Activated gamma-delta T cell treated with Interleukin-2 at 50 U/mL for 16 hours (primary cell): ENCODE measurements at places on chromosomes 1 and 21.

DNA sequence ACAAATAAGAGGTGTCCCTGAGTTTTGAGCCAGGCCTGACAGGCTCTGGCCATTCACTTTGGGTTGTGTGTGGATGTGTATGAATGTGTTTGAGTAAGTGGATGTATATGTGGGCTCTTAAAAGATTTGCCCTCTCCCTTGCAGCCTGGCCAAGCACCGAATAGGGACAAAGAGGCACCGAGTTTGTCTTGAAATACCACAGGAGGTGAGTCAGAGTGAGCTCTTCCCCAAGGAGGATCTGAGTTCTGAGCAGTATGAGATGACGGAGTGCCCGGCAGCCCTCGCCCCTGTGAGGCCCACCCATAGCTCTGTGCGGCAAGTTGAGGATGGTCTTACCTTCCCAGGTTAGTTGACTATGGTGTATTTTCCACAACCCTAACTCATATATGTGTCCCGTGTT lies 19.0 kb downstream of the KDM4A start:
- no peak for DNase-seq

DNA sequence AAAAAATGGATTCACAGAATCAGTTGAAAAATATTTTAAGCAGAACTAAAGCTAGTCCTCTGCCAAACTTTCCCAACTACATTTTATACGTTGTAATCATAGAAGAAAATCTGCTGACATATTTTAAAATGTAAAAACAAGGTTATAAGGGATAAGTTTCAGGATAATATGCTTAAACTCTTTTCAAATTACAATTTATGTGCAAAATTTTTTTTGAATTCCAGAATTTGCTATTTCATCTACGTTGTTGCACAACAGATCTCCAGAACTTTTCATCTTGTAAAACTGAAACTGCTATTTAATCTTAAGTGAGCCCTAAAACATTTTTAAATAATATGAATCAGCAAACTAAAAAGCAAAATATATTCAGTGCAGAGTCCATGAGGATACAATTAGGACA lies 5.9 kb downstream of the EDEM3 start:
- no peak for DNase-seq

GRCh38 chr1:151783796-151784195 lies 6.5 kb downstream of the TDRKH start:
- DNase-seq = no peak

DNA sequence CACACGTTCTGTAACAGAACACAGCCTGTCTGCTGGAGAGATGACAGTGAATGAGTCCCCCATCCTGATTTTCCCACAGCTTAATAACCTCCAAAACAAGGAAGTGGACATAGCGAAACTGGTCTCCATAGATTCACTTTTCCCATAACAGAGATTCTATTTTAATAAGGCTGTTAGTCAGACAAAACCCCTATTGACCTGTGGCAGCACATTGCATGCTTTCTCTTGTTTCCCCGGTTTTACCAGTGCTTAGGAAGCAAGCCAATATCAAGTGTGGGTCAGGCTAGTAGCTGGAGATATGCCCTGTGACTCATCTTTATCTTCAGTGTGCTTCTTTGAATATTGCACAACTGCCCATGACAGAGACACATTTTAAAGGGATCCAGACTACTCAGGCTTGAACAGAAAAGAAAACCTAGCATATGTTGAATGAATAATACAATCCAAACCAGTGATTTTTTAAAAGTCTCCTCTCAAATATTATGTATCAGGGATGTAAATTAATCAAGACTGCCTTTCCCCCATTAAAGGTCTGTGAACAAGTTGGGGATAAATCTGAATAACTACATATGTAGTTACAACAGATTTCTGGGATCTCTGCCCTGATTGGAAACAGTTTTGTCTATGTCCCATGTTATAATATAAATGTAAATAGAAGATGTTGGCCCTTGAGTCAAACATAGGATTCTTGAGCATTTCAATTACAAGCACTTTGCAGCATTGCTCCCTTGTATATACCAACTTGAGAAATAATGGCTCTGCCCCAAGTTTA lies 11.9 kb upstream of the CLDN8 start:
- no peak for DNase-seq

DNA sequence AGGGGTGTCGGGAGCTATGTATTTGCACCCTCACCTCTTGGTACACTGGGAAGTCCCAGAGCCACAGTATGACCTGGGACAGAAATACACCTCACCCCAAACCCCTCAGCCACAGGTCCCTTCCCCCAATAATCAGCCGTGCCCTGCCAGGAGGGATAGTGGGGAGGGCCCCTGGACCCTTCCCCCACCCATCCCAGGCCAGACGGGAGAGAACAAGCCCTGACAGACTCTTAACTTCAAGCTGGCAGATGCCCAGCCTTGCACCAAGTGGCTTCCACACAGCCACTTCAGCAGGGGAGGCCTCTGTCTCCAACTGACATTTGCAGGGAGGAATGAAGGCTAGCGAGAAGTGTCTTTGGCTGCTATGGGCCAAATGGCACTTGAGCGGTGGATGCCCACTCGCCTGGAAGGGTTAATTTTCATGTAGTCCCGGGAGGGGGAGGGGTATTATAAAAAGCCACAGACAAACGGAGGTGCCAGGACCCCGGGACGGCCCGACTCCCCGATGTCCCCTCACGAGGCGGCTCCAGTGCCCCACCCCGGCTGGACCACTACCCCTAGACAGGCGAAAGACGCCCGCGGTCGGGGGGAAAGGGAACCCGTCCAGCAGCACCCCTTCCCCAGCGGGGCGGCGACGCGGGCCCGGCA lies 495 bp downstream of the SYNC start:
- no peak for DNase-seq

DNA sequence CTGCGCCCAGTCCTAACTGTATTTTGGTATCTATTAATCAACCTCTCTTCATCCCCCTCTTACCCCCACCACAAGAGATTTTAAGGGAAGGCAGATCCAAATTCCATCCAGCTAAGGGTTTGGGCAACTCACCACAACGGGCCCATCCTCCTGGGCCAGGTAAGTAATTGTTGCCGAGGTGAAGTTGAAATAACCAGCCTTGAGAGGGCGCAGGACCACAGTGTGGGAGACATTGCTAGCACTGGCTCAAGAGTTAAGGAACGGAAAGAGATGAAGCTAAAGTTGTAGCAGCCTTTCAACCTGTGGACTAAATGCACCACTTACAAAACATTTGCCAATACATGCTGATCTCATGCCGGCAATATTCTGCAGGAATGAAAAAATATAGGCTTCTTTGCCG lies 5.9 kb downstream of the SSR2 start:
- no peak for DNase-seq

- DNase-seq = no peak
Measured at GRCh38 chr1:72885017-72885416, 602.7 kb upstream of the NEGR1 start.

GRCh38 chr1:53562291-53562980 lies 103.2 kb downstream of the DMRTB1 start:
- peak; percentile 44 for DNase-seq

- DNase-seq = no peak
Measured at GRCh38 chr1:183870351-183871077, 65.6 kb downstream of the RGL1 start.

DNA sequence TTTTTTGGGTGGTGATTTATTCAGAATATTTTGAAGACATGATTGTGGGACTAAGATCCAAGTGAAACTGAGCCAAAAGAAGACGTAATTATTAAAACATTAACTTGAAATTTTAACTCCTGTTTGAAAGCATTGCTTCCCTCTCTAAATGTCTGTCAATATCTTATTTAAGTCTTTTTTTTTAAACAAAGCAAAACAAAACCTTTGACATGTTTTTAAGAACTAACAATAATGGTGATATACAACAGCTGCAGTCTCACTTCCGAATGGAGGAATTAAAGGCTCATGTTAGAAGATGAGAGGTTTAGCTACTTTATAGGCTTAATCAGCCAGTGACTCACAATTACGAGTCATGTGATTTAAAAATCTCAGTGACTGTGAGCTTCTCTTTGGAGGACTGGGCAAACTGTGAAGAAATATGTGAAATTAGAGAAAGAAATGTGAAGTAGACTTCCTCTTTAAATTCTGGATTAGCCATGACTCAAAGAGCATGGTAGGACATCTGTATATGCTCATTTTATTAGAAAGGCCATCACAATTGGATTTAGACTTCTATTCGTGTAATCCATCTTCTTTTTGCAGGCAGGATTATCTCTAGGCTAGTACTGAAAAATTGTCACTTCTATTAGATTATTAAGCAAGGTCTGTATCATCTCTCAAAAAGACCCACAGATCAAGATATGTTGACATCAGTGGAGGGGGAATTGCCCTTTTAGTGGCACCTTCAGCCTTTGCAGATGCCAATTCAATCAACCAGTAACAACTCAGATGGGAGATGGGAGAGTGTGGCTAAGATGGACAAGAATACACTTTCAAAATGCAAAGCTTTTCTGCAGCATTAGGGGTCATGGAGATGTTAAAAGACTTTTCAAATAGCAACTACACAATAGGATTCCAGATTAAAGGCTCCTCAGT lies 28.7 kb downstream of the KCNA3 start:
- DNase-seq = no peak

DNA sequence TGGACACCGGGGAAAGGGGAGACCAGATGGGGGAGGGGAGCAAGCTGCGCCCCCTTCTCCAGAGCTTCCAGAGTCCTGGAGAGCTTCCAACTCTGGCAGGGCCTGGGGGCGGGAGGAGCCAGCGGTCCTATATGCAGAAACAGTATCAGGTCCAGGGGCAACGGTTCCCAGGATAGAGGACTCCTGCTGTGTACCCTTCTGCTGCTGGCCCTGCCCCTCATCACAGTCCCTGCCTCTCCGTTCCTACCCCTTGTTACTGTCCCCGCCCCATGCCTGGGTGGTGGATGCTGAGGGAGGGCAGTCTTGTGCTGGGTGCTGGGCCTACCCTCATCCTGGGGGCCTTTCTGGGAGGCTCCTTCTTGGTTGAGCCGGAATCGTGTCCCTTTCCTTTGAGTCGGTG lies 19.2 kb upstream of the PEX10 start:
- no peak for DNase-seq

GRCh38 chr1:32266921-32267591 lies 16.0 kb downstream of the LCK start:
- DNase-seq = no peak

GRCh38 chr1:228016181-228016510 lies 9.3 kb downstream of the WNT3A start:
- no peak for DNase-seq

GRCh38 chr1:234684856-234685255 lies 74.9 kb upstream of the IRF2BP2 start:
- DNase-seq = no peak

GRCh38 chr1:99756598-99756997 lies 9.8 kb downstream of the FRRS1 start:
- no peak for DNase-seq

- DNase-seq = no peak
Measured at GRCh38 chr1:29271724-29272123, 35.4 kb downstream of the PTPRU start.

DNA sequence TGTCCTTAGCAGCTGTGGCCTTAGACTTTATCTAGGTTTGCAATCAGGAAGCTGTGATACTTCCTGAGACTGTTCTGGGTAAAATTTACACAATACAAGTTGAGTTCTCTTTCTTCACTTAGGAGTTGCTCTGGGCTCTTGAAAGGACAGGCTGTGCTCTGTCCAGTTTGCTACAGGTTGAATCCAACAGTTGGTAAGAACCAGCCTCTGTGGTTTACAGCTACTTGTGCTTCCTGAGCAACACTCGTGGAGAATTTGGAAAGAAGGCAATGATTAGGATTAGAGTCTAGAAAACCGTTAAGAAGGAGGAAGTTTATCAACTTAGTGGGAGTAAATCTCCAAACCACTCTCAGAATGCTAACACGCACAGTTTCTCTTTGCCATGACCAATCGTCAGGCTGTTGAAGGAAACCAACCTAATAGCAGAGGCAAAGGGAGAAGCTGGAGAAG lies 26.8 kb downstream of the GFI1 start:
- DNase-seq = no peak

- DNase-seq = no peak
Measured at GRCh38 chr1:167333124-167333523, 112.4 kb downstream of the POU2F1 start.

DNA sequence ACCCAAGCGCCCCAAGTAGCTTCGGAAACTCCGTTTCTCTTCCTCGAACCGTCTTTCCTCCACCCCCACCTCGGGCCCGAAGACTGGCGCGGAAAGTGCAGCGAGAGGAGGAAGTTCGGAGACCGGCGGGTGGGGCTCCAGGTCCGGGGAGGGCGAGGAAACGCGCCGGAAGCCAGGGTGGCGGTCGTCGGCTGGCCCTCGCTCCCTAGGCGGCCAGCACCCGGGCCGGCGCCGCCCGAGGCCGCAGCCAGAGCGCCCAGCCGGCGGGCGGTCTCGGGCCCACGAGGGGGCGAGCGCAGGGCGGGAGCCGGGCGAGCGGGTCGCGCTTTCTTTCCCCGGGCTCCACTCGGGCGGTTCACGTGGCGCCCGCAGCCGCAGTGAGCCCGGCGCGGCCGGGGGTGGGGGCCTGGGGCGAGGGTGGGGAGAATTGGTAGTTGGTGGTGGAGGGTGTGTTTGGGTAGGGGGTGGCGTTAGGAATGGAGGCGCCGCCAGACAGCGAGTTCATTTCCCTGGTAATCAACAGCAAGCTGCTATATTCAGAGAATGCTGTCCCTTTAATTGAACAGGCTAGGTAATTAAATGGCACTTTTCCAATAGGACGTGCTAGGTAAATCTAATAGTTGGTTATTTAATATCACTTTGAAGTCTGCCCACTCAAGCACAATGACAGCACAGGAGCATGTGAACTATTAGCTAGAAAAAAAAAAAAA lies 6.7 kb downstream of the LMO4 start:
- DNase-seq = peak; percentile 61

- DNase-seq = no peak
Measured at GRCh38 chr1:196317535-196318522, 290.4 kb downstream of the KCNT2 start.

DNA sequence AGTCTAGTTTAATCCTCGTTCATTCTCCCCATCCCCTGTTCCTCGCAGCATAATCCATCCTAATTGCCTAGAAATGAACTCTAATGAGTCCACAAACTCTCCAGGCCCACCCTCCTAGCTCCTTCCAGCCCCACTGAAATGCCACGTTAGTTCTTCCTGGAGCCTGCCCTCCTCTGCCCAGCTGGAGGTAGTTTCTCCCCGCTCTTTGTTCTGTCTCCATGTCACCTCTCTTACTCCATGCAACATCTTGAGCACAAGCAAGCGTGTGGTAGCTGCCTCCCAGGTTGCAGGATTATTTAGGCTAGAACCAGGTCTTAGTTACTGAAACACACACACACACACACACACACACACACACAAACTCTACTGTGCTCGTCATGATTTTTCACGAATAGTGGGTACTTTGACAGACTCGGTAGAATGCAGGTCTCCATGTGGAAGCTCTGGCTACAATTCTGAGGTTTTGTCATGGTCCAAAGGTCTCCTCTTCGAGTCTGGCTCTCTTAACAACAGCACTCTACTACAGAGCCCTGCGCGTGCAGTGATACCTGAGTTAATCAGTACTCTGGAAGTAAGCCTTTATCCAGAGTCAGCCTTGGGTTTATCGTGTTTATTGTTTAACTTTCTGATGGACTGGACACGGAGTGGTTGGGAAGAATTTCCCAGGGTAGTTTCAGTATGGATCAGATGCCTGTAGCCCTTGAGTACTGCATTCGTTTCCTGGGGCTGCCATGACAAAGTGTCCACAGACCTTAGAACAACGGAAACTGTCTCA lies 27.5 kb downstream of the HUNK start:
- DNase-seq = no peak
